Skeletal muscle cell (primary cell): ENCODE measurements at places on chromosomes 2 and 18.

- no peak for DNase-seq
Measured at GRCh38 chr18:76379226-76380126, 115.6 kb downstream of the ZNF516 start.

- DNase-seq, result no peak
Measured at GRCh38 chr2:201891676-201892075, 85.3 kb downstream of the CDK15 start.

GRCh38 chr2:56613920-56614319, 430.1 kb downstream of the CCDC85A start:
- peak; percentile 31 for DNase-seq

DNA sequence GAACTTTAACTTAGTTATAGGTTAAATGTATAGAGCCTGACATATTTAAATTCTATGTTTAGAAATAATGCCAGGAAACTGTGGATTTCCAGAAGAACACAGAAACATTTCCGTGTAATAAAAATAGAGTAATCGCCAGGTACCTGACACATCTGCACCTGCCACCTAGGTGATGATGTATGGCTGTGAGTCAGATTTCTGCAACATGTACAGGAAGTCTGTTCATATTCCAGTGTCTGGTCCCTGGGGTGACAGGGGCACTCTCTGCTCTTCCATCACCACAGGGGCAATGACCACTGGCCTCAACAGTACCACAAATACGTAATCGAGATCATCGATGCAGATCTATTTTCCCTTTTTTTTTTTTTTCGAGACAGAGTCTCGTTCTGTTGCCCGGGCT, 101.1 kb upstream of the LPIN2 start:
- DNase-seq, result no peak

DNA sequence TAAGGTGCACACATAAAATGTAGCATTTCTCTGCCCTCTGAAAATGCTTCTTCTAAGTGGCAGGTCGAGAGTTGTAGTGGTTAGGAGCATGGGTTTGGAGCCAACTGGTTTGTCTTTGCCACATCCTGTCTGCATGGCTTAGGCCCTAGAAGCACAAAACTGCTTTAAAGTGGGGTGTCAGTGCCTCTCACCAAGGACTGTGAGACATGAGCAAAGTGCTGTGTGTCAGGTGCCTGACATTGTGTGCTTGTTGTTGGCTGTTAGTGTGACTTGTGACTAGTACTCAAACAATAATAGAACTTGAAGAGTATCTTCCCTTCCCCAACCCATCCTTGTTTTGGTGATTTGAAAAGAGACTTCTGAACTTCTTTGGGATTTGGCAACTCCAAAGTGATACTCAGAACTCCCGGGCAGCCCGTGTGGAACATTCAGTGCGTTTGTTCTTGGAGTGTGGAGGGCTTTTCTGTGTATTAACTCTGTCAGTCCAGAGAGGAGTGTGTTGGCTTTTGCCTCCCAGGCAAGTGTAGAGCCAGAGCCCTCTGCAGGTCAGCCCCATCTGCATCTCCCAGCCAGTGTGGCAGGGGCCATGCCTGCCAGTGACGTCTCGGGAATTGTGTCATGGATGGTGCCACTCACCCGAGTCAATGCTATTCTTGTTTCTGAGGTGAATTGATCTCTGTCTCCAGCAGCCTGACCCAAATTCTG, 5.0 kb downstream of the MGAT5 start:
- DNase-seq, result no peak

- no peak for DNase-seq
Measured at GRCh38 chr18:50722311-50722710, 97.5 kb downstream of the MRO start.

DNA sequence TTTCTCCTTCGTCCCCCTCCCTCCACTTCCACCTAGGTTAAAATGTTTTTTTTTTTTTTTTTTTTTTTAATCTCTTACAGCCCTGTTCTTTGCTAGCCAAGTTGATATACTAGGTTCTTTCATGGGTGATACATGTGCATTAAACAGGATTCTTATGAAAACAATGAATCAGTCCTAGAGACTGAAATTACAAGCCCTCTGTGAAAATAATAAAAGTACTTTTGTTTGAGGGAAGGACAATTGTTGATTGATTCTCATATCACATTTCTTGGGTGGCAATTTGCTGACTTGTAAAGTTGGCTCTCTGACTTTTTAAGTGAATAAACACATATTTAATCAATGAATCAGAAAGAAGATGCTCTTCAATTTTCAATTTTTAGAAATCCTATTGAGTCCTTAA, 639.9 kb downstream of the LRP1B start:
- DNase-seq, result no peak

- DNase-seq, result no peak
Measured at GRCh38 chr2:68660658-68661057, 17.3 kb downstream of the PROKR1 start.

- DNase-seq, result no peak
Measured at GRCh38 chr18:25253136-25253535, 98.8 kb downstream of the ZNF521 start.

DNA sequence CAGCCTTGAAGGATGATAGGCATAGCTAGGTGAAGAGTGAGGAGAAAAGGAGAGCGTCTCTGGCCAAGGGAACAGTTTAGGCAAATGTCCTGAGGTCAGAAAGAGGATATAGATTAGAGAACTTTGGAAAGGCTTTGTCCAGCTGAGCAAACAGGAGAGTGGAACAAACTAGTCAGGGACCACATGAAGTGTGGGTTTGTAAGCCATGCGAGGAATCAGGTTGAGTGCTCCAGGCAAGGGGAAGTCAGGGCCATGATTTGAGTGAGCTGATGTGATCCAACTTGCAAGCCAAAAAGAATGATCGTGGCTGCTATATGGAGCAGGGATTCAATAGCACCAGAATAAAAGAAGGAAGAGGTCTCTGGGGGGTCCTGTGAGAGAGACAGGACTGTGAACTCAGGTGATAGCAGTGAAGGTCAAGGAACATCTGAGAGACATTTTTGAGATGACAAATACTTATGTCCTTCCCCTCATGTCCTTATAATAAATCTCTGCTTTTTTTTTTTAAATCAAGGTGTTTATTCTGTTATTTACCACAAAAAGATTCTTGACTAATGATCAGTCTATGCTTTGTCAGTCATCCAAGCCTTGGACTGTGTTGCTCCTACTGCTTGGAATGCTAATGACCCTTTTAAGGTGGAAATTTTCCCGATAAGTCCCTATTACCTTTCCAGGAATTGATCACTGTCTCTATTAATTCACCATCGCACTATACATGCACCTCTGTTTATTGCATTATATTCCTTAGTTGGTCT, 472.6 kb downstream of the TXNL1 start:
- DNase-seq, result no peak

GRCh38 chr2:54103454-54104314, 11.7 kb upstream of the ACYP2 start:
- DNase-seq, result no peak

- DNase-seq, result no peak
Measured at GRCh38 chr2:168076731-168077130, 170.7 kb downstream of the STK39 start.

GRCh38 chr18:37362158-37362890, 203.3 kb downstream of the CELF4 start:
- no peak for DNase-seq

GRCh38 chr2:31886700-31887099, 124.1 kb downstream of the MEMO1 start:
- DNase-seq, result no peak

GRCh38 chr2:24421668-24422067, 61.3 kb upstream of the ITSN2 start:
- no peak for DNase-seq

GRCh38 chr2:194166818-194167217, 1490.2 kb upstream of the SLC39A10 start:
- no peak for DNase-seq

- no peak for DNase-seq
Measured at GRCh38 chr2:239262484-239263230, 138.2 kb downstream of the HDAC4 start.
